ENCODE measurements at places on chromosomes 4 and X. TPM values are rescaled to one million over a fixed set of nuclear protein-coding genes. Genes with fewer than 3 reads are reported as not detected.

- DNase-seq, result no peak
Measured at GRCh38 chr4:112156112-112156511, 10.9 kb downstream of the FAM241A start.

DNA sequence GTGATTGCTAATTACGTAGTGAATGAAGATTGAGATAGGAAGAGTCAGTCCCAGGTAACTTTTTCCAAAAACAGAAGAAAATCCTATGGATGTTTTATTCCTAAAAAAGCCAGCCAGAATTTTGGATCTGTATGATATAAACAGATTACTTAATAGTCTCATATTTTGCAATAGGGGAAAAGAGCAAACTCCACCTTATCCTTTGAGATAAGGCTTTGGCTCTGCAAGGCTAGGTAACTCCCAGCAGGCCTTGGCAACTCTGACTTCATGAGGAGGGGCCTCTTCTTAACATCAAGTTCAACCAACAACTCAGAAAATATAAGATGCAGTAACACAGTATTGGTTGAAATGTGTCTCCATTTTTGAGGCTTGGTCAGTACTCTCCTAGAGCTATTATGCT, 98.7 kb upstream of the SLC4A4 start:
- DNase-seq, result no peak

The SUPT20HL2 gene
- not detected for total RNA-seq

DNA sequence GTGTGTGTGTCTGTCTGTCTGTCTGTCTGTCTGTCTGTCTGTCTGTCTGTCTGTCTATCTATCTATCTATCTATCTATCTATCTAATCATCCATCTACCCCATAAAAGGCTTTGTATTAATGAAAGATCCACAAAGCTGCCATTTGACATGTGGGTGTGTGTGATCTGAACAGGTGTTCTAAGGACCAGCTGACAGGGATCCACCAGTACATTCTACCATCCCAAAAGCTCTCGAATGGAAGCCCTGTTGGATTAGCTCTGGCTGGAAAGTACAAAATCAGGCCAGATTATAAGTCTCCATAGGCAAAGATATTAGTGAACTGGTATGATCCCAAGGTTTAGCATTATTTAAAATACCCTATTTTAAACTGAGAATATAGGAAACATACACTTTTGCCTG, 299.3 kb downstream of the CAMK2D start:
- no peak for DNase-seq

- no peak for DNase-seq
Measured at GRCh38 chr4:4402966-4403365, 16.1 kb downstream of the NSG1 start.

Data from kidney epithelial cell (primary cell).